ENCODE measurements at places on chromosomes 5 and 9.

GRCh38 chr5:80399526-80400239, 8.2 kb upstream of the ZFYVE16 start:
- DNase-seq, result peak; percentile 76

- DNase-seq, result no peak
Observed at GRCh38 chr5:11985993-11986392, 81.7 kb upstream of the CTNND2 start.

GRCh38 chr9:124398191-124398935, 16.9 kb downstream of the PSMB7 start:
- no peak for DNase-seq

DNA sequence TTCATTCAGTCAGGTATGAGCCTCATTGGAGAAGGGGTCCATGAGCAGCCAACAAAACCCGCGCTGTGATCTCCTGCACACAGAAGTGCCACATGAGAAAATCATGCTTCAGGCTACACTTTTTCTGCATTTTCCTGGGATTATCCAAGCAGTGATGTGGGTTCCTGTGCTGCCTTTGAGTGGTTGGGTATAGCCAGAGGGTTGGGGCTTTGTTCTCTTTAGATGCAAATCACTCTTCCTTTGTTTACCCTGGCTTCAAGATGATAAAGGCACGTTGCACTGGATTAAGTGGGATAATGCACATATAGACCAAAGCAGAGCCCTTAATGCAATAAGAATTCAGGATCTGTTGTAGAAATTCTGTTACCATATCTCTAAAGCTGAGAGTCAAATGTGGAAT, 18.7 kb downstream of the ECM2 start:
- DNase-seq, result no peak

- no peak for DNase-seq
Observed at GRCh38 chr5:82320966-82321365, 42.8 kb upstream of the RPS23 start.

GRCh38 chr5:55241746-55242145, 8.3 kb upstream of the CCNO start:
- DNase-seq, result no peak

GRCh38 chr5:19891658-19892057, 96.3 kb downstream of the CDH18 start:
- peak; percentile 17 for DNase-seq

DNA sequence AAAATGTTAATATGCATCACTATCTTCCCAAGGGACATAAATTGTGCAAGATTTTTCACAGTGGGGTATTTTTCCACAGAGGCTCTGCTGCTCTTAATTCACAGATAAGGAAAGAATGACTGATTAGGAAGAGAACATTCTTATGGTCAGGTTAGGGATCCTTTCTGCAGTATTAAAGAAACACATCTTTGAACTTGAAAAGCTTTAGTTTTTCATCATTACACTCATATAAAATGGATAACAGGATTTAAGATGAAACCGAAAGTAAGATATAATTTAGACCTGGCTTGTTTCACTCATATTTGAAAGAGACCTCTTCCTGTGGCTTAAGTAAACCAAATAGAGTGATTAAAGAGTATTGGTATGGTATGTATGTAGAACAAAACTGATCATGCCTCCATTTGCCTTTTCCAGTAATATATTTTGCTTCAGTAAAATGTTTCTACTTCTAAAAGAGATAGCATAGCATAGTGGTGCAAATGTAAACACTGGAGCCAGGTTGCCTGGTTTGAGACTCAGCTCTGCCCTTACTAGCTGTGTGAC, 160.0 kb downstream of the PRR16 start:
- no peak for DNase-seq

GRCh38 chr9:105059252-105059651, 131.3 kb upstream of the ABCA1 start:
- no peak for DNase-seq

- DNase-seq, result no peak
Observed at GRCh38 chr5:91840412-91840811, 457.3 kb upstream of the ARRDC3 start.

GRCh38 chr9:90870621-90871326, 69.2 kb downstream of the SYK start:
- peak; percentile 20 for DNase-seq

- DNase-seq, result no peak
Observed at GRCh38 chr9:131559421-131560000, 14.2 kb downstream of the PRRT1B start.

DNA sequence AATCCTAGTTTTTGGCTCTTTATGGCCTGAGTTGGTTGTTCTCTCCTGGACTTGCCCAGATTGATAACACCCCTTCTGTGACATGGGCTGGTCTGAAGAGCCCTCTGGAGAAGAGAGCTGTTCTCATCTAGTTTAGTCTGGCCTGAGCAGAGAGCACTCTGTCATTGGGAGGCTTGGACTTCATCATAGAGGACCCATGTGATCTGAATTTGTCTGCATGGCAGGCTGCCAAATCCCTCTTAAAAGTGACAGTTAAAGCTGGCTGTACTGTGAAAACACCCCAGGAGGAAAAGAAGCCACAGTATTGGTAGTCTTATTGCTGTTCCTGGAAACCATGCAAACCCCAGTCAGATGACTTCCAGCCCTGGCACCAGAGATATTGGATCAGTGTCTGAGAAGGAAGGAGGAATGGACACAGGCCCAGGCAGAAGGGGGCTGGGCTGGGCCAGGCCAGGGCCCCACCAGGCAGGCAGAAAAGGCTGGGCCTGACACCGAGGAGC, 3.7 kb upstream of the WDR31 start:
- DNase-seq, result peak; percentile 94

DNA sequence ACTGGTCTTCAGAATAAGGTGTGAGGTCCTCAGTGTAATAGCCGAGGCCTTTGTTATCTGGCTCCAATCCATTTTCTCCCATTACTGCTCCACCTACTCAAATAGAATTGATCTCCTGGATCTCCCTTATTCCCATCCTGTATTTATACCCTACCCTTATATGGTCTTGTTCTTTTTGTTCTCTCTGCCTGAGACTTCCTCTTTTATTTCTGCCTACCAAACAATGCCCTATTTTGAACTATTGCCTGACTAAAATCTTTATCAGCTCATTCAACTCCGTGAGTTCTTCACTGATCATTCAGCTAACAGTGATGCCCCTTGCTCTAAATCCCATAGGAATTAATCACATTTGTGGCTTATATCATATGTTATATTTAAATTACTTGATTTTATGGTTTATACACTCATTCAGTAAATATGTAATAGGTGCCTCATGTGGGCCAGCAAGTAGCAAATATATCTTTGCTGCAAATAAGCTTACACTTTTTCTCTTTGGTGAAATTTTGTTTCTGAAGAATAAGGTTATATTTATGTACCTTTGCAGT, 417.5 kb upstream of the MEF2C start:
- DNase-seq, result no peak

DNA sequence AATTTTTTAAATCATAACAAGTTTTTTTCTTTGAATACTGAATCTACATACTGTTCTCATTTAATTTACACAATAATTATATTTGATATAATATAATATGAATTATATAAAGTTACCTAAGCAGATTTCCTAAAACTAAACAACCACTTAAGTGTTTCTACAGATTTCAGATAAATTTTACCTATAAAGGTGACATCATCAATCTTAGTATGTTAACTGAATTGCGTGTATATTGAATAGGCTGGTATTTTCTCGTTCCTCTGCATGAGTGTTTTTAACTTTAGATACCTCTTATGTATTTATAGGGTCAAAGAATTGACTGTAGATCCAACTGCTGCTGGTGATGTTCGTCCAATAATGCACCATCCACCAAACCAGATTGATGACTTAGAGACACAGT, 30.3 kb downstream of the DIMT1 start:
- no peak for DNase-seq

- no peak for DNase-seq
Observed at GRCh38 chr5:78335976-78336375, 24.4 kb upstream of the SCAMP1 start.

DNA sequence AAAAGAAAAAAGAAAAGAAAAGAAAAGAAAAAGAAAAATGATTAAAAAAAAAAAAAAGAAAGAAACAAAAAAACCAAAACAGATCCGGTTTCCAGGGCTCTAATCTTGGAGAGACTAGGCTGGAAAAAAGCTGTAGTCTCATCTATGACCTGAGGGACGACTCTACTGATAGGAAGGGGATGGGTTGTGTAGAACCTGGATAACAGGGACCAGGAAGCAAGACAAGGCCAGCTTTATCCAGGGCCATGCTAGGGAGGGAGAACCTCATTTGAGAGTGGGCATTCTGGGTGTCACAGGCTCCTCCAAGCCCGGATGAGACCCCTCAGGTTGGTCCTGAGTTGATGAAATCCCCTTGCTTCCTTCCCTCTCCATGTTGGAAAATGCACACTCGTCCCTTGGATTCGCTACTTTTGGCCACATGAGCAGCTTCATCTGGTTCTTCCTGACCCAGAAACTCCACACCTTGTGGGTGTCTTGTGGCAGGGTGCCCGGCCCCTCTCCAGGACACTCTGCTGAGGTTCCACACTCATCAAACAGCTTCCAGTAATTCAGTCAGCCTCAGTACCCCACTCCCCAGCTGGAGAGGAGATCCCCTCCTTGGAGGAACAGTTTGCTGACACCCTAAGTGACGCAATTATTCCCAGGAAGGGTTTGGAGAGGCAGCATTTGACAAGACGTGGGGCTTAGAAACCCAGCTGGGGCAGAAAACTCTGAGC, 71.1 kb upstream of the LHFPL2 start:
- DNase-seq, result no peak

GRCh38 chr9:121295662-121296191, 27.8 kb downstream of the GSN start:
- DNase-seq, result no peak

DNA sequence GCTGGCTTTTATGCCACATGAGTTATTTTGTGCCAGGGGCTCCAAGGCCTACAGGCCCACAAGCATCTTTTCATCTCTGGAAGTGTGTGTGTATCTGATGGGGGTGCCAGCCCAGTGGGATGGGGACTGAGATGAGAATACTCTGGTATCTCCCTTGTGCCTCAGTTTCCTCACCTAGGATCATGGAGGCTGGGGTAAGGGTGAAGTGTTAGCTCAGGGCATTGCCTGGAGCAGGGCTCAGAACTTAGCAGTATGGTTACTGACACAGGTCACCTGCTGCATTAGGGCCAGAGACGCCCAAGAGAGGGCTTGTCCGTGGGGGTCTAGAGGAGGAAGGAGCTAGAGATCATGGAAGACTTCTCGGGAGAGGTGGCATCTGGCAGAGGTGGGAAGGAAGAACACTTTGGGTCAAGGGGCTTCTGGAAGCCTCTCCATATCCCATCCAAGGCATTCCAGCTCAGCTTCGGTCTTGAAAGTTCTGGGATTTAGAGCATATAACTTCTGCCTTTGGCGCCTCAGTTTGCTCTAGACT, 742 bp upstream of the WNK2 start:
- no peak for DNase-seq

DNA sequence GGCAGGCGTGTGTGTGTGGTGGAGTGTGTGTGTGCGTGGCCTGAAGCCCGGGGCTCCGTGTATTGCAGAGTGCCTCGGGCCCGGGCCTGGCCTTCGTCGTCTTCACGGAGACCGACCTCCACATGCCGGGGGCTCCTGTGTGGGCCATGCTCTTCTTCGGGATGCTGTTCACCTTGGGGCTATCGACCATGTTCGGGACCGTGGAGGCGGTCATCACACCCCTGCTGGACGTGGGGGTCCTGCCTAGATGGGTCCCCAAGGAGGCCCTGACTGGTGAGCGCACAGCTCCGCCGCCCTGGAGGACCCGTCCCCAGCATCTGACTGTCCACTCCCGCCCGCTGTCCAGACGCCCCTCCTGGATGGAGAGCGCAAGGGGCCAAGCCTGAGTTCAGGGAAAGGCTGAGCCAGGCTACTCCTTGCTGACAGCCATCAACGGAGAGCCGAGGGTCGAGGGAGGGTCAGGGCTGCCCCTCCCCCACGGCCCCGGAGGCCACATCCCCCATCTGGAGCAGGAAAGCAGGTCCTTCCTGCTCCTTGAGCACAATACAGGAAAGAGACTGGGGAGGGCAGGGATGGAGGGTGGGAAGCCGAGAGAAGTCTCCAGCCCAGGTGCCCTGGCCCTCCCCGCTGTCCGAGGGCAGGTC, 18.4 kb downstream of the SLC6A18 start:
- DNase-seq, result no peak

DNA sequence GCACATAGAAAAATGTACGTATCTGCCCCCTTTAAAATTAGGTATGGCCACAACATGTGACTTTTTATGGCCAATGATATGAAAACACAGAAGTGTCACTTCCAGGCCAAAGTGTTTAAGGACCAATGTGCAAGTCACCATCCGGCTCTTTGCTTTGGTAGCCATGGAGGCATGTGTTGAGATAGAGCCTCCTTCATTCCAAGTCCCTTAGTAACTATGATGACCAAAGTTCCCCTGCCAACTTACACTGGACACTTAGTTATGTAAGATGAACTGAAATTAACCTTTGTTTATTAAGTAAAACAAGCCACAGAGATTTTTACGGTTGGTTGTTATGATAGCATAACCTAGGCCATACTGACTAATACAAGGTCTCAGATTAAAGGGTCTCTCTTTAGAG, 51.0 kb downstream of the FBN2 start:
- no peak for DNase-seq

GRCh38 chr9:114902786-114903524, 27.4 kb downstream of the TNFSF8 start:
- DNase-seq, result no peak

DNA sequence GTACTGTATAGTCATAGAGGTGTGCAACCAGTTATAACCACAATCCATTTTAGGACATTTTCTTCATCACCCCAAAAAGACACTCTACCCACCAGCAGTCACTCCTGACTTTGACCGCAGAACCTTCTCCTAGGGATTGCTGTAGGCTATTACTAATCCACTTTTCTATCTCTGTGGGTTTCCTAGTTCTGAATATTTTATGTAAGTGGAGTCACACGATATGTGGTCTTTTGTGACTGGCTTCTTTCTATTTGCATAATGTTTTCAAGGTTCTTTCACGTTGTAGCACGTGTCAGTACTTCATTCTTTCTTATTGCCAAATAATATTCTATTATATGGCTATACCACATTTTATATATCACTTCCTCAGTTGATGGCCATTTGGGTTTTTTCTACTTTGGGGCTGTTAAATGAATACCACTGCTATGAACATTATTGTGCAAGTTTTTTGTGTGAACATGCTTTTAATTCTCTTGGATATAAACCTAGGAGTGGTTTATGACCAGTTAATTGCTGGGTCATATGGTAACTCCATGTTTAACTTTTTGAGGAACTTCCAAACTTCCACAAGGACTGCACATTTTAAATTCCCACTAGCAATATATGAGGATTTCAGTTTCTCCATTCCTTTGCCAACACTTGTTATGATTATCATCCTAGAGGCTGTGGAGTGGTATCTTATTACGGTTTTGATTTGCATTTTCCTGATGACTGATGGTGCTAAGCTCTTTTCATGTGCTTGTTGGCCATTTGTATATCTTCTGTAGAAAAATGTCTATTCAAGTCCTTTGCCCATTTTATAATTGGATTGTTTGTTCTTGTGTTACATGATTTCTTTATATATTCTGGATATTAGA, 37.8 kb downstream of the MRRF start:
- no peak for DNase-seq
